ENCODE measurements at places on chromosomes 3 and 15. TPM values are rescaled to one million over a fixed set of nuclear protein-coding genes. Genes with fewer than 3 reads are reported as not detected.

Gene LRRC34
- total RNA-seq = 0.78 TPM

- no peak overlapping the region for H3K27ac ChIP-seq
- no peak overlapping the region for H3K4me3 ChIP-seq
- no peaks in the 10 kb centered on the region for H3K27me3 ChIP-seq
- H3K36me3 ChIP-seq = no peaks in the 10 kb centered on the region
Observed at GRCh38 chr3:20080956-20081554, 40.8 kb downstream of the KAT2B start.

- H3K36me3 ChIP-seq = no peaks in the 10 kb centered on the region
- no peak overlapping the region for H3K27ac ChIP-seq
- H3K4me3 ChIP-seq = no peak overlapping the region
- H3K27me3 ChIP-seq = no peaks in the 10 kb centered on the region
Observed at GRCh38 chr3:143333367-143333766, 213.8 kb downstream of the CHST2 start.

DNA sequence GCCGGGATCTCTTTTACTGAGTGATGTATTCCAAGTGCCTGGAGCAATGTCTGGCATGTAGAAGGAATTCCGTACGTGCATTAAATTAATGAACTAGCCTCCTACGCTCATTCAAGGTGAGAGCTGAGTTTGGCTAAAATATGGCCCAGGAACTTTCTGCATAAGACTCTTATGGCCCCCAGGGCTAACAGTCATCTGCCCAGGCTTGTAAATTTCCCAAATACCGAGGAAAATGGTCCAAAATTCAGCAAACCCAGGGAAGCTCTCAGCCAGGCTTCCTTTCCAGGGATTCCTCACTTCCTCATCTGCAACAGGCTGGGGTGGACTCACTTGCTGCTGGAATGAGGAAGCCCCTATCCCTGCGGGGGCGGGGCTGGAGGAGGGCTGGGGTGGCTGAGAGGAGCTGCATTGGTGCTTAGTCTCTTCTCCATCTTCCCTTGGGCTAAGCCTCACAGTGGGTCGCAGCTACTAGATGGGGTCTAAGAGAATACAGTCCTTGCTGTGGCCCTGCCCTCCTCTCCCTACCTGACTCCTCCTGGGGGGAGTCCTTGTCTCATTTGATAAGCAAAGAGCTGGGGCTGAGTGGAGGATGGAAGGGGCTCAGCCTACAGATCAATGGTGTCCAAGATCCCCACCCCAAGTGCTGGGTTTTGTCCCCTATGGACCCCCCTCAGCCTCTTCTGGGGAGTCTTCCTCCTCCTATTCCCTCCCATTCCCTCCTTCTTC is 28.5 kb upstream of the APOD start:
- no peaks in the 10 kb centered on the region for H3K36me3 ChIP-seq
- no peaks in the 10 kb centered on the region for H3K27me3 ChIP-seq
- H3K27ac ChIP-seq = no peak overlapping the region
- DNase-seq = peak; percentile 24
- H3K4me1 ChIP-seq = no peaks in the 10 kb centered on the region

- no peak overlapping the region for H3K4me3 ChIP-seq
- peaks cover 18% of the 10 kb centered on the region for H3K4me1 ChIP-seq
- H3K27ac ChIP-seq = no peak overlapping the region
- no peaks in the 10 kb centered on the region for H3K27me3 ChIP-seq
Observed at GRCh38 chr3:38021196-38021595, 8.2 kb downstream of the PLCD1 start.

DNA sequence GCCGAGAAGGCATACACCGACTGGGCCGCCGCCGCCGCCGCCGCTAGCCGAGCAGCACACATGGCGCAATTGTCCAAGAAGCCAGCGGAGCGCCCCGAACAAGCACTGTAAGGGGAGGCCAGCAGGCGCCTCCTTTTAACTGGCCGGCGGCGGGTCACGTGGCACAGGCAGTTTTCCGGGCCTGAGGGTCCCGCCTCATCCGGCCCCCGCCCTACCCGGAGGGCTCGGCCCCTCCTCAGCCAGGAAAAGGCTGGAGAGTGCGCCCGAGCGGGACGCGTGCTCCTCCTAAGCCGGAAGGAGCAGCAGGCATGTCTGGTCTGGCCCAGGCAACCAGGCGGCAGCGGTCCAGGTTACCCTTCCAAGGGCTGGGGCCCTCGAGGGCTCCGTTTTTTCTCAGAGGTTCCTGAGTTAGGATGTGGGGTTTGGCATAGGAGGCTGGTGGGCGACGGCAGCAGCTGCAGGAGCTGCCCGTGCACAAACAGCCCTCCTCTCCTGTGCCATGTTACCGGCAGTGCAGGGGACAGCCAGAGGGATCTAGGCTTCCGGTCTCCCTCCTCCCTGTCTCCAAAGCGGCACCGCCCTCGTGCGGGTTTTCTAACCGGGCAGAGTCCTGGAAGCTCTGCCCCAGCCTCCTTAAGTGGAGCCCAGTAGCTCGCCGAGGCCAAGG is at the start of gene GPX1:
TSS of gene GPX1 (minus strand) at position 137 of the 667 bp plus-strand sequence. CDS start at position 62, 75 bp downstream.
- H3K4me3 ChIP-seq = peak within 1 kb of the TSS; percentile 83
- peak; percentile 98 for DNase-seq
- no peaks in the 10 kb centered on the region for H3K27me3 ChIP-seq
- H3K36me3 ChIP-seq = peaks cover 44% of the 10 kb centered on the region
- peak within 1 kb of the TSS; percentile 95 for H3K27ac ChIP-seq
- H3K4me1 ChIP-seq = peaks cover 33% of the 10 kb centered on the region

GRCh38 chr3:58008141-58009025 is at the start of gene FLNB:
Gene FLNB (plus strand): TSS chr3:58008422. CDS start chr3:58008565, 143 bp downstream.
- peak within 1 kb of the TSS; percentile 58 for H3K27ac ChIP-seq
- peaks cover 36% of the 10 kb centered on the region for H3K4me1 ChIP-seq
- peak; percentile 66 for DNase-seq

GRCh38 chr3:57230006-57230405 is 2.5 kb downstream of the APPL1 start:
- no peaks in the 10 kb centered on the region for H3K36me3 ChIP-seq
- H3K4me3 ChIP-seq = no peak overlapping the region
- peaks cover 23% of the 10 kb centered on the region for H3K4me1 ChIP-seq

- no peak overlapping the region for H3K4me3 ChIP-seq
- no peaks in the 10 kb centered on the region for H3K27me3 ChIP-seq
- peak; percentile 2 for DNase-seq
- no peaks in the 10 kb centered on the region for H3K4me1 ChIP-seq
Observed at GRCh38 chr3:130831719-130832400, 62.0 kb upstream of the ATP2C1 start.

DNA sequence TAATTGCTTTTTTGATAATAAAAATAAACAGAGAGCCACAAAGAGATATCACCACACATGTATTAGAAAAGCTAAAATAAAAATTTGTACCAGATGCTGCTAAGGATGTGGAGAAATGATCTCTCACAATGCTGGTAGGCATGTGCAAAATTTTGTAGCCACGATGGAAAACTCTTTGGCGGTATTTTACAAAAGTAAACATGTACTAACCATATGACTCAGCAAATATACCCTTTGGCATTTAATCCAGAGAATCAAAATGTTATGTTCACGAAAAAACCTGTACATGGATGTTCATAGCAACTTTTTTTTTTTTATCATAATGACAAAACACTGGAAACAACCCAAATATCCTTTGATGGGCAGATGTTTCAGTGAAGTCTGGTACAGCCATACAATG is 261.2 kb downstream of the LPP start:
- peaks cover 9% of the 10 kb centered on the region for H3K4me1 ChIP-seq
- no peaks in the 10 kb centered on the region for H3K36me3 ChIP-seq
- no peak overlapping the region for H3K27ac ChIP-seq
- no peak for DNase-seq
- H3K4me3 ChIP-seq = no peak overlapping the region

DNA sequence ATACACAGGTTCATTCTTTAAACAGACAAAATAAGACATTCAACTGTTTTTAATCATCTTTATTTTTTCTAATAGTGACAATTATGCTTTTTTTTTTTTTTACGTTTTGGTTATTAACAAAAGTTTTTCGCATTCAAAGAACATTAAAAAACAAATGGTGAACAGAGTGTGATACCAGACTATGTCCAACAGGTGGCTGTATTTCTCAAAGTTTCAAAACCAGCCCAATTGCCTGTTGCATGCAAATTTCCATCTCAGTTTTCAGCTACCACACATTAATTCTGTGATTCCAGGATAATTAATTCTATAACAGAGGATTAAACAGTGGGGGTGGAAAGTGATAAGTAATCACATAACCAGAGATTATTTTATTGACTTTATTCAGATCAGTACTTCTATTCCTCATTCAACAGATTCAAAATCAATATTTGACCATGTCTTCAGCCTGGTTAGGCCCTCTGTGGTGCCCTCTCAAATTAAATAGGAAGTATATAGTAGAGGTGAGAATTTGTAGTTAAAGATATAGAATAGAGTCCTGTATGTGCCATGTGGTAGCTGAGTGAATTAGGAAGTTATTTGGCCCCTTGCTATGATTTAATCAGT is 122.2 kb upstream of the DCBLD2 start:
- no peak for DNase-seq
- H3K4me1 ChIP-seq = no peaks in the 10 kb centered on the region
- H3K27me3 ChIP-seq = no peaks in the 10 kb centered on the region
- H3K36me3 ChIP-seq = no peaks in the 10 kb centered on the region

DNA sequence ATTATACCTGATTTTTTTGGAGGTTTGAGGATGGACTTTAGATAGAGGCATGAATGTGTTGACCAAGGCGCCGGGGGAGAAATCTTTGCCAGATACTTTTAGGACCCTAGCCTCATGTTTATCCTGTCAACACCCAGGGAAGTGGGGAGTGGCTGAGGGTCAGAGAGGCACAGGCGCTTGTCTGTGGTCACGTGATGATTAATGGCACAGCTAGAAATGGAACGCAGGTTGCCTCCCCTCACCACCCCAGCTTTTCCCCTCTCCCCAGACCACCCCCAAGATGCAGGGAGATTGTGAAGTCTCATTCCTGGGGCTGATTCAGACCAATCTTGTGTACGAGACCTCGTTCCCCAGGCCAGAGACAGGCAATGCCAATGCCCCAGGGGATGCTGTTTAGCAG is 218.4 kb upstream of the LINGO1 start:
- no peak overlapping the region for H3K4me3 ChIP-seq
- no peak overlapping the region for H3K27ac ChIP-seq
- no peaks in the 10 kb centered on the region for H3K36me3 ChIP-seq
- H3K4me1 ChIP-seq = no peaks in the 10 kb centered on the region
- no peak for DNase-seq

GRCh38 chr3:53547327-53547726 is 52.9 kb downstream of the CACNA1D start:
- H3K4me1 ChIP-seq = peaks cover 3% of the 10 kb centered on the region
- H3K36me3 ChIP-seq = no peaks in the 10 kb centered on the region
- no peak for DNase-seq
- no peaks in the 10 kb centered on the region for H3K27me3 ChIP-seq

DNA sequence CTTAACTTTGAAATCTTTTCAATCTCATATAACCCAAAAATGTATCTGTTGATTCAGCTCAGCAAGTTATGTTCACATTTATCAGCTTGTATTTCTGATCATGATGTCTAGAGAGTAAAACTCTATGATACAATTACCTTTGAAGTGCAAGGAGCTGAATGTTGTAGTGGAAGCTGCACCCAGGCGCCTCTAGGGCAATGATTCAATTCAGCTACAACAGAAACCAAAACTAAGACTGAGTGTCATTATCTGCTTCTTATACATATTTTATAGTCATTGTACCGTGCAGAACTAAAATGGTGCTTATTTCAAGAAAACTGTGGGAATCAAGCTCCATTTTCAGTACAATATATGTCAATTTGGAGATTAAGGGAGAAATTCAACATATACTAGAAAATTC is 1237.5 kb downstream of the ZPLD1 start:
- no peaks in the 10 kb centered on the region for H3K36me3 ChIP-seq
- no peak for DNase-seq
- no peak overlapping the region for H3K27ac ChIP-seq
- H3K27me3 ChIP-seq = no peaks in the 10 kb centered on the region

DNA sequence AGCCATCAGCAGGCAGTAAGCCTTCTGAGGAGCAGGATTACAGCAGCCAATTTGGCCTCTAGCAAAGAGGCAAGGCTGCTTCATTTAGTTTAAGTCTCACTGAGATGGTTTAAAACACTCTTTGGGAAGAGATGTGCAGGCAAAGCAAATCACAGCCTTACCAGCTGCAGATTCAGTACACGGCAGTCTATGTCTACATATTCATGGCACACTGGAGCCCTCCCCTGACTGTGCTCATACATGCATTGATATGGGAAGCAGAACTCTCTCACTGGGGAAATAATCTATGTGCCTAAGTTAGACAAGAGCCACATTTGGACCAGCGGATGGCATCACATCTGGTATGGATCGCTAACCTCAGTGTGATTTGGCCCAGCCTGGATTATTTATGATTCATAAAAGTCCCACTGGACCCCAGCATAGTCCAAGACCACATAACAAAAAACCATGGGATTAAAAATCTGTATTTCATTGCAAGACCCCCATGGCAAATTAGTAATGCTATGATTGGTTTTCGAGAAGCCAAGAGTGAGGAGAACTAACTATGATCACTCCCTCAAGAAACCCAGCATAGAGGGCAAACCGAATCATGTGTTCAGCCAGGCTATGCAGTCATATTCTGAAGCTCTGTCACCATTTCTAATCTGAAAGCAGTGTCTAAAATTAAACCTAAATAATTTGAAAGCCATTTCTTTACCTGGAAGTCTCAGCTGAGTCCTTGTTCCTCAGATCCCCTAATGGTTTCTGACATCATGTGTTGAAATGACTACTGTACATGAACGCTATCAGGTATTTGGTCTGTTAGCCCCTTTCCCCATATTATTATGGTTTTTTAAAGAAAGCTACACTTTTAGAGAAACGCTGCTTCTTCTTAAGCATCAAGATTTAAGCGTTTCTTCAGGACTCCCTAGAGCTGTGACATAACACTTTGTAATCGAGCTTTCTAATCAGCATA is 1.2 kb downstream of the PRICKLE2 start:
- no peak for DNase-seq
- peak overlapping the region; percentile 66 for H3K27ac ChIP-seq
- no peaks in the 10 kb centered on the region for H3K36me3 ChIP-seq
- H3K27me3 ChIP-seq = no peaks in the 10 kb centered on the region
- H3K4me3 ChIP-seq = peak overlapping the region; percentile 15

DNA sequence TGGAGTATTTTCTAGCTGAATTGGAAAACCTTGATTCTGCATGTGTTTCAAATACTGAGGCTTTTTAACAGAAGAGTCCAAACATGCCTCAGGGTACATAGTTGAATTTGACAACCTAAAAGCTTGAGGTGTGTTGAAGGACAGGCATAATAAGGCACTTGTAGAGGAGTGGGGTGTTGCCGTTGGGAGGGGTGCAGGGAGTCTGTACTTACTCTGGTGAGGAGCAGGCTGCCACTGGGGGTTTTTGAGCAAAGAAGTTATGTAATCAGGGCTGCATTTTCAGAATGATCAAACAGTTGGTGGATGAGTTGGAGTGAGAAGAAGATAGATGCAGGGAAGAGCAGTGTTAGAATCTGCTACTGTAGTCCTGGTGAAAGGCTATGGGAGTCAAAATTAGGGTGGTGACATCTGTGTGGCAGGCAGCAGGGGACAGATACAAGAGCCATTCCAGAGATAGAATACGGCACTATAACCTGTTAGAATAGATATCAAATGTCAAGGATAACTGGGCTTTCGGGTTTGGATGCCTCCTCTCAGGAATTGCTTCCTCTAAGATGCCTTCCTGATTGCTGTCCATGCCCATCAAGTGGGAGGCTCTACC is 161.6 kb downstream of the GHSR start:
- no peak overlapping the region for H3K4me3 ChIP-seq
- H3K27ac ChIP-seq = no peak overlapping the region
- H3K4me1 ChIP-seq = peaks cover 22% of the 10 kb centered on the region
- no peaks in the 10 kb centered on the region for H3K36me3 ChIP-seq
- no peaks in the 10 kb centered on the region for H3K27me3 ChIP-seq

Data from upper lobe of left lung (tissue), 6 donors.